Activated CD8-positive, alpha-beta memory T cell treated with anti-CD3 and anti-CD28 coated beads for 1 hour (primary cell): ENCODE measurements at places on chromosomes 2 and 18.

DNA sequence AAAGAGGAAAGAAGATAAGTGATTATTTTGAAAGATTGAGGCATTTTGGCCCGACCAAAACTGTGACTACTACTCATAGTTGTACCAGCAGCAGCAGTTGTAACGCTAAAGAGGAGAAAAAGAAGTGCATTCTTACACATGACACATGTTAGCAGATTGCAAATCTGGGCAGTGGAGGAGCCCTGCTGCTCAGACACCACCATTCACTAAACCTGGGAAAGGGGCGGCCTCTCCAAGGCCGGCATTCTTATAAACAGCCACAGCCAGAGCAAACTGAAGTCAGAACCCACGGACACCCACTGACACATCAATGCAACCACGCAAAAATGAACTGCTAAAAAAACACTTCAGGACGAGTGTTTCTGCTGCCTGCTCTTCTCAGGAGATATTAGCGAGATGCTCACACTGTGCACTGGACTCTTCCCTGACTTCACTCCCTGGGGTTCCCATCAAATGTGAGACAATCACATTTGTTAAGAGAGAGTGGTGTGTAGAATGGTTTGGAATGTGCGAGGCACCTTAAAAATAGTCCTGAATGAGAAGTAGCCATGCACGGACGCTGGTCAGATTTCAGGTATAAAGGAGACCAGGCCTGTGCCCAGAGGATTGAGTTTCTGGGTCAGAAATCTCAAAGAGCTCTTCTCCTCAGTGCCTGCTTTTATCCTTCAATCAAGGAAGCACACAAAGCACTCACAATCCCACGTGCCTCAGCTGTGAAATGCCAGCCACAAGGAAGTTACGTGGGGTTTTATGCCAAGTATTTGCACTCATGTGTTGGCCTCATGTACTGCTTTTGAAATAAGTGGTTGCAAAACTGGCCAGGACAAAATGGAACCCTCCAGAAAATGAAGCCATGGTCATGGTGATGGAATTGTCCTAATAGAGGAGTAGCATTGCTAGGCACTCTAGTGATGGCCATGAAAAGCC, 83.4 kb downstream of the MTCL1 start:
- no peak for DNase-seq

- DNase-seq = no peak
Measured at GRCh38 chr2:201070948-201071478, 458 bp downstream of the HYCC2 start.

DNA sequence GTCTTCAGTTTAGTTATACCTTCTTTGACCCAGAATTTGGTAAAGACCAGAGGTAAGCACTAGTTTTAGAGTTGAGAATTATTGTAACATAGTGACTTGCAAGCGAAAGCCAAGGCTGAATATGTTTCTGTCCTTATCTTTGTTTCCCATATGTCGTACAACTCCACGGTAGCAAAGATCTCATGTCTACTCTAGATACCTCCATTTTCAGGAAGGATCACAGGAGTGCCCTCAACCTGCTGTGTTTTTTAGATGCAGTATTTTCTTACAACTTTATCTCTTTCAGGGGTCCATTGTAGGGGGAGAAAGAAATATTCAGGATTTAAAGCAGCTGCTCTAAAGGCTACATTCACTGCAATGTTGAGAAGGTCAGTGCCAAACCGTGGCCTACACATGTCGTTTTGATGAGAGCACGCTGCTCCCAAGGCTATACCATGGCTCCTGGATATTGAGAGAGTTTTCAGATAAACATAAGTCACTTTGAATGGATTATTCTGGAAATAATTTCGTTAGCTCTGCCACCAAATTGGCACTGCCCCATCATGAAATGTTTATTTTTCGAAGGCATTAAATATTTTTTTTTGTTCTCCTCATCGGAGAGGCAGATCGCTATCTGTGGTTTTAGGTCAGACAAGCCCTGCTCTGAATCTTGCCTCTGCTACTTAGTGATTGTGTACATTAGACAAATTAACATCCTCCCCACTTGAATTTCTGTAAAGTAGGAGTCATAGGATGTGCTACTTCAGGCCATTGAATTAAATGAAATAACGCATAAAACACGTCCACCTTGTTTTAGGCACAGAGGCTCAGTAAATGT, 2.1 kb downstream of the RHBDD1 start:
- DNase-seq = no peak

DNA sequence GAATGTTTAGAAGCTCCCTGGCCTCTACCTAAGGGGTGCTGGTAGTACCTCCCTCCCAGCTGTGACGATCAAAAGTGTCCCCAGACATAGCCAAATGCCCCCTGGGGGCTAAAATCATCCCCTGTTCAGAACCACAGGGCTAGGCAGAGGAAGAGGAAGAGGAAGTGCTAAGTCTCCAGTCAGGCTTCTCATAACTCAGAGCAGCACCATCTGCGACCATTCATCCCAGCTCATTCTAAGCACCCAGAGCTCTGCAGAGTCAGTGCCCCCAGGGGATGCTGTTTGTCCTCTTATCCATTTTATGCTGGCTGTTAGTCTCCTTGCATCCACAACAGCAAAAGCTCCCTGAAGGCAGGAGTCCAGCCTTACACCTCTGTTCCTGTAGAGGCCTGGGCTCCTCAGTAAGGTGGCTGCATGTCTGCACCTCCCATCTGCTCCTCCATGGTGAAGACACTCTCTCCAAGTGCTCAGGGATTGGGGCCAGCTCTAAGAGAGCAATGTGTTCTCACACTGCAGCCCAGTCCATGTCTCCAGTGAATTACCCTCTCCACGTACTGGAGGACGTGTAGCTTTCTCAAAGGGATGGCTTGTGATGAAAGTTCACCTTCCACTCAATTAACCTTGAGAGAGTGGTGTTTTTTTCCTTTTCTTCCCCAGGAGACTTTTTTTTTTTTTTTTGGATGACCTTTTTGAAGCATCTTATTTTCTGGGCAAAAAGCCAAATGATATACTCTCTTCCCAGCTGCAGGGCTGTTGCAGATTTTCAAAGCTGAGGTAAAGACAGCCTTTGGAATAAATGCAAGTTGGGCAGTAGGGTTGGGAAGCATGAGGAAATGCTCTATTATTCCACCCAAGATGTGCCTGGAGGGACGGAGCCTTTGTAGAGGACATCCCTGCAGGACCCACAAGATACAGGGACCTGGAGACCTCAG, 158.9 kb upstream of the SLC14A2 start:
- DNase-seq = no peak

DNA sequence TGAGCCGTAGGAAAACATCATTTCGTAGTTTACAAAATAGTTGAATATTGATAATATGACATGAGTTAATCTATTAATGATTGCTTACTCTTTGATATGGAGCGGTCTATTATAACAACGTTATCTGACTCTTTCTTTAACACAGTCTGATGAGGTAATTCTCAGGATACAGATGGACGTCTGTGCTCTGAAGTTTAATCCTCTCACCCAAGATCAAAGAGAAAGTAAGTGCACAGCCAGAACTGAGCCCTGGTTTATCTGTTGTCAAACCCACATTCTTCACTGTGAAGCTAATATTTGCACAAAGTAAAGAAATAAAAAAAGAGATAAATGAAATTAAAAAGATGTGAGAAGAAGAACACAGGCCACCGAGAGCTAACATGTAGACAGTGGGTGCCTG, 190.9 kb upstream of the COPS8 start:
- DNase-seq = no peak

GRCh38 chr2:24613154-24613814, 122.2 kb downstream of the NCOA1 start:
- DNase-seq = no peak

GRCh38 chr2:148989882-148990493, 48.5 kb upstream of the LYPD6B start:
- no peak for DNase-seq
